A549 treated with ZK216348 at 1 μM for 4 hours (cell line): ENCODE measurements at places on chromosomes 13 and 19. TPM values are rescaled to one million over a fixed set of nuclear protein-coding genes. Genes with fewer than 3 reads are reported as not detected.

TUBA3C gene
- not detected in 5 replicates for total RNA-seq

ZNF497 gene
- total RNA-seq: 0.60 to 1.8 TPM (median 1.5 TPM) in 5 replicates

URAD gene
- not detected in 5 replicates for total RNA-seq

CCDC122 gene
- total RNA-seq: 1.9 to 4.7 TPM (median 2.7 TPM) in 5 replicates

MRPL57 gene
- total RNA-seq: 18.3 to 27.0 TPM (median 24.5 TPM) in 5 replicates

CEACAM1 gene
- 1.3 to 2.4 TPM (median 2.3 TPM) in 5 replicates for total RNA-seq

OR4F17 gene
- total RNA-seq: not detected in 5 replicates
